Spleen (tissue), 13 donors: ENCODE measurements at places on chromosomes 5 and 9.
A peak's percentile ranks its signal among the peaks of the same experiment; 100 is the strongest.

GRCh38 chr5:50687548-50687947 lies 21.1 kb downstream of the PARP8 start:
- DNase-seq = no peak

- no peak for DNase-seq
Observed at GRCh38 chr5:158207733-158208132, 348.8 kb upstream of the CLINT1 start.

DNA sequence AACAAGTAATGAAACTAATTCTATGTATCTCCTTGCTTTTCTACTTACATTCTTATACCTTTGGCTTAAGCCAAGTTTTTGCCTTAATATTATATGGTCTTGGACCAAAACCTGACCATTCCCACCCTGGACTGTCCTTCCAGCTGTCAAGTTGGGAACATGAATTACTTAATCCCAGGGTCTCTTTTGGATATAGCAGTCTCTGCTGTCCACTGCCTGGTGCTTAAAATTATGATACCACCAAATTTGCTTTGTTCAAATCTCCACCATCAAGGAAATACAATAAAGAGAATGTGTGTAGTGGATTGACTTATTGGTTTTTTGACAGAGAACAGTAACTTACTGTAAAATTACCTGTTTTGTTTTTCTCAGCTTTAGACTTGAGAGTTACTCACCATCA lies 66.2 kb downstream of the ABHD17B start:
- DNase-seq = no peak

- DNase-seq = peak; percentile 90
Observed at GRCh38 chr9:91164724-91165520, 196.8 kb downstream of the AUH start.

DNA sequence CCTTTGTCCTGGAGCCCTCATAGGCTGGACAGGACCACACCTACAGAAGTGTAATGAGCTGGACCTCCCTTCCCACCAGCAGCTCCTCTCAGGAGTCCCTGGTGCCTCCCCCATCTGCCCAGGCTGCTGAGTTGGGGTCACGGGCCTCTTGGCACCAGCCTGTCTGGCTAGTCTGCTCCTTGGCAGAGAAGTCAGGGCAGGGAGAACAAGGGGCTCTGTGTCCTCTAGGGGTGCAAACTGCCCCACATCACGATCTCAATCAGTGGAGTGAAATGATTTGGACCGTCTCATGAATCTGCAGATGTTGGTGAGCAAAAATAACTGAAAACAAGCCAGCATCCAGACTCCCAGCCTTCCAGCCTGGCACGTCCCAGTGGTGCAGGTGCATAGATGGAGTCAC lies 14.9 kb upstream of the GFPT2 start:
- no peak for DNase-seq
